LHCN-M2 (cell line): ENCODE measurements at places on chromosomes 12 and 14. TPM values are rescaled to one million over a fixed set of nuclear protein-coding genes. Genes with fewer than 3 reads are reported as not detected.

GRCh38 chr12:19038209-19038608 lies 91.3 kb upstream of the PLEKHA5 start:
- DNase-seq, result no peak

DNA sequence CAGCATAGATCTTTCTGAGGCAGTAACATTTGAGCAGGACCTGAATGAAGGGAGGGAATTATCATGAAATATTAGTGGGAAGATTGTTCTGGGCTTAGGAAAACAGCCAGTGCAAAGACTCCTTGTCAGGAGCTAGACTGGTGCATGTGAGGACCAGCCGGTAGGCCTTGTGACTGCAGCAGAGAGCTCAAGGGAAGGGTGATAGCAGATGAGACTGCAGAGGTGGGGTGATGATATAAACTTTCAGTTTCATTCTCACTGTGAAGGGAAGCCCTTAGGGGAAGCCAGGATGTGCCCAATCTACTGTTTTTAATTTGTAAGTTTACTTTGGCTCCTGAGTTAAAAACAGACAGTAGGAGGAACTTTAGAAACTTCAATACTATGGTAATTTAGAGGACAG lies 12.4 kb downstream of the IL22 start:
- peak; percentile 41 for DNase-seq

DNA sequence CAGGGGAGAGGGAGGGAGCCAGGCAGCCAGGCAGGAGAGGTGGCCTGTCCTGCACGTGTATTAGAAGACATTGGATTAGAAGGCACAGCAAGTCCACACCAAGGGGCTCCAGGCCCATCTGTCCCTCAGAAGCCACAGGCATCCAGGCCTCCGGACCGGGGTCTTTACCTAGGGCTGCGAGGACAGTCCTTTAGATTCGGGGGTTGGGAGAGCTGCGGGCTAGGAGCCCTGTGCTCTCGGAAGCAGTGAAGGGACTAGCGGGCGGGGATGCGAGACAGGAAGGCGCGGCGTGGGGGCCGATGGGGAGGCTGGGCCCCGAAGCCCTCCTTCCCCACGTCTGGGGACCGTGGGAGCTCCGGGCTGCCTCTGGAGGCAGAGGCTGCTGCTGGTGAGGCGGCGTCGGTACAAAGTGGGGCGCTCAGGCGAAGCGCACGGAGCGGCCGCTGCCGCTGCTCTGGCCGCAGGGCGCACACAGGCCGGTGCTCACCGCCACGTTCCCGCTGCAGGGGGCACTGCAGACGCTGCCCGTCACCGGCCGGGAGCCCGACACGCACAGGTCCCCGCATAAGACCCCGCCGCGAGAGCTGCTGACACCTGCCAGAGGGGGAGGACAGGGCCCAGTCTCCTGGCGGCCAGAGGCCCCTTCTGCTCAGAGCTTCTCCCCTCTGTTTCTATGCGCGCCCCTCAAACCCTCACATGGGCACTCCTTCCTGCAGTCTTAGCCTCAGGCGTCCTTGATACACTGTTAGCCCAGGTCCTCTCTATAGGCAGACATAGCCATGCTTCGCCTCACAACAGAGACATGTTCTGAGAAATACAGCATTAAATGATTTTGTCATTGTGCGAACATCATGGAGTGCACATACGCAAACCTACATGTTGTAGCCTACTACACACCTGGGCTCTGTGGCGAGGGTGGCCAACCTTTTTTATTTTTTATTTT lies 17.3 kb downstream of the KRT7 start:
- no peak for DNase-seq

The KLRC2 gene
- total RNA-seq, result 0.96 and 2.0 TPM in 2 replicates

GRCh38 chr14:101050901-101051490 lies 147.5 kb upstream of the RTL1 start:
- DNase-seq, result no peak
